ENCODE measurements at places on chromosomes 12 and 14.

GRCh38 chr12:5395443-5396271 lies 36.3 kb upstream of the NTF3 start:
- no peak overlapping the region for H3K4me3 ChIP-seq
- no peak overlapping the region for H3K27ac ChIP-seq
- no peak for DNase-seq
- no peaks in the 10 kb centered on the region for H3K36me3 ChIP-seq
- H3K27me3 ChIP-seq: no peaks in the 10 kb centered on the region
- H3K4me1 ChIP-seq: no peaks in the 10 kb centered on the region

DNA sequence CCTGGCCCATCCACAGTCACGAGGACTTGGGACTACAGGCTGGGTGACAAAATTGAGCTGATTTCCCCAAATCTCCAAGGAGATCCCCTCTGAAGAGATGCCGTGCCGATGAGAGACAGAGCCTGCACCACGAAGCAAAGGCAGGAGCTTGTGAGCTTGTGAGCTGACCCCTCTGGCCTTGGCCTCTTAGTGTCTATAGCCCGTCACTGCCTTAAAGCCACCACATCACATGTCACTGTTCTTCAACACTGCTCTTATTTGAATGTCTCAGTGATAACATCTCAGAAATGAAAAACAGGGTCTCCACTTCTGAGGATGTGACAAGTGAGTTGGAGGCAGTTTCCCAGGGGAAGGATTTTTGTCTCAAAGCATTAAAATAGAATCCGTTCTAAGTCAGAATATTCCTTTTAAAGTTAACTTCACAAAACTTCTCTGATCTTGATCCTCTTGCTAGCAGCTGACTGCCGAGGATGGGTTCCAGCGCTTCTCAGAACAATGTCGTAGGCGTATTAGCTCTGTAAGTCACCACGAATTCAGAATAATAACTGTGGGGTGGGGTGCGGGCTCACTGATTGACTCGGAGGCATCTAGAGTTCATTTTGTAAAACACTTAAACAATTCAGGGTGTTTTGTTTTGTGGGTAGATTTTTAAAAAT lies 37.5 kb downstream of the CHST11 start:
- H3K27me3 ChIP-seq: no peaks in the 10 kb centered on the region
- H3K27ac ChIP-seq: peak overlapping the region; percentile 69
- H3K4me3 ChIP-seq: no peak overlapping the region
- peaks cover 59% of the 10 kb centered on the region for H3K4me1 ChIP-seq

DNA sequence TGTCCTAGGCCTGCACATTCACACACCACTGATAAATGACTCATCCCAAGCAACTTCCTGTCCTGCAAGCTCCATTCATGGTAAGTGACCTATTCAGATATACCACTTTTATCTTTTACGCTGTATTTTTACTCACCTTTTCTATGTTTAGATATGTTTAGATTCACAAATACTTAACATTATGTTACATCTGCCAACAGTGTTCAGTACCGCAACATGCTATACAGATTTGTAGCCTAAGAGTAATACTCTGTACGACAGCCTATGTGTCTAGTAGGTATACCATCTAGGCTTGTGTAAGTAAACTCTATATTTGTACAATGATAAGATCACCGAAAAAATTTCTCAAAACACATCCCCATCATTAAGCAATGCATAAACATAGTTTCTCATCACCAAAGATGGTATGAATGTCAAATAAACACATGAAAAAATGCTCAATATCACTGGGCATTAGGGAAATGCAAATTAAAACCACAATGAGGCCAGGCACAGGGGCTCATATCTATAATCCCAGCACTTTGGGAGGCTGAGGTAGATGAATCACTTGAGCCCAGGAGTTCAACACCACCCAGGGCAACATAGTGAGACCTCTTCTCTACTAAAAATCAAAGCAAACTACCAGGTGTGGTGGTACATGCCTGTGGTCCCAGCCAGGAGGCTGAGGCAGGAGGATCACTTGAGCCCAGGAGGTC lies 20.7 kb downstream of the ATXN2 start:
- no peaks in the 10 kb centered on the region for H3K27me3 ChIP-seq
- H3K4me1 ChIP-seq: peaks cover 22% of the 10 kb centered on the region
- no peak overlapping the region for H3K4me3 ChIP-seq
- peaks cover 33% of the 10 kb centered on the region for H3K36me3 ChIP-seq
- DNase-seq: peak; percentile 74
- H3K27ac ChIP-seq: peak overlapping the region; percentile 69

GRCh38 chr12:13799574-13799973 lies 181.8 kb downstream of the GRIN2B start:
- H3K27ac ChIP-seq: no peak overlapping the region
- DNase-seq: no peak
- H3K4me1 ChIP-seq: no peaks in the 10 kb centered on the region
- H3K36me3 ChIP-seq: no peaks in the 10 kb centered on the region
- no peaks in the 10 kb centered on the region for H3K27me3 ChIP-seq

- no peaks in the 10 kb centered on the region for H3K36me3 ChIP-seq
- no peaks in the 10 kb centered on the region for H3K27me3 ChIP-seq
- H3K27ac ChIP-seq: no peak overlapping the region
- peak; percentile 53 for DNase-seq
- H3K4me1 ChIP-seq: no peaks in the 10 kb centered on the region
Measured at GRCh38 chr14:95432144-95433093, 84.0 kb downstream of the SYNE3 start.

- peak overlapping the region; percentile 99 for H3K4me3 ChIP-seq
- H3K27ac ChIP-seq: peak overlapping the region; percentile 95
- DNase-seq: no peak
- H3K27me3 ChIP-seq: no peaks in the 10 kb centered on the region
- peaks cover 36% of the 10 kb centered on the region for H3K36me3 ChIP-seq
- peaks cover 13% of the 10 kb centered on the region for H3K4me1 ChIP-seq
Measured at GRCh38 chr12:12718381-12718759, 1.2 kb downstream of the CDKN1B start.

GRCh38 chr14:56855891-56856461 lies 45.7 kb upstream of the OTX2 start:
- DNase-seq: no peak
- H3K27ac ChIP-seq: no peak overlapping the region
- H3K4me3 ChIP-seq: no peak overlapping the region
- peaks cover 5% of the 10 kb centered on the region for H3K27me3 ChIP-seq
- H3K4me1 ChIP-seq: no peaks in the 10 kb centered on the region

- H3K36me3 ChIP-seq: no peaks in the 10 kb centered on the region
- no peaks in the 10 kb centered on the region for H3K4me1 ChIP-seq
- H3K4me3 ChIP-seq: no peak overlapping the region
Measured at GRCh38 chr12:60872850-60873713, 1277.3 kb downstream of the SLC16A7 start.

DNA sequence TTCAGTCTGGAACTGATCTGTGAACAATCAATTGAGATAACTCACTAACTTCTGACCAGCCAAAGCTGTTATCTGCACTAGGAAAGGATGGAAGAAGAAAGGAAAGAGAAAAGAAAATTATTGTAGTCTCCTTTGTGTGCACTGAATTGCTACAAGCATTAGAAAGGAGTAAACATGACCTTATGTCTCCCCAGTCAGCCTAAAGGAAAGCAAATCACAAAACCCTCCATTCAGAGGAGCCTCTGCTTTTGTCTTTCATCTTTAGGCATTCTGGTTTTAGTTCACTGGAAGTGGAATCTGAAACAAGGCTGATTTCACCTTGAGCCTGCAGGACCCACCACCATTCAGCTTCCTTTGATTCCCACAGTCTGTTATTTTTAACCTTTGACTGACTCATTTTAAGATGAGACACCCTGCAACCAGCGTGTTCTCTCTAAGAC lies 26.0 kb downstream of the TBX3 start:
- no peak overlapping the region for H3K4me3 ChIP-seq
- no peaks in the 10 kb centered on the region for H3K4me1 ChIP-seq
- DNase-seq: no peak
- peaks cover 9% of the 10 kb centered on the region for H3K27me3 ChIP-seq

- DNase-seq: no peak
Measured at GRCh38 chr12:105233041-105233905, 2.7 kb downstream of the APPL2 start.

- no peaks in the 10 kb centered on the region for H3K27me3 ChIP-seq
- H3K4me1 ChIP-seq: no peaks in the 10 kb centered on the region
- H3K36me3 ChIP-seq: peaks cover 37% of the 10 kb centered on the region
- no peak for DNase-seq
- H3K27ac ChIP-seq: no peak overlapping the region
Measured at GRCh38 chr12:22687361-22688076, 62.5 kb downstream of the ETNK1 start.

DNA sequence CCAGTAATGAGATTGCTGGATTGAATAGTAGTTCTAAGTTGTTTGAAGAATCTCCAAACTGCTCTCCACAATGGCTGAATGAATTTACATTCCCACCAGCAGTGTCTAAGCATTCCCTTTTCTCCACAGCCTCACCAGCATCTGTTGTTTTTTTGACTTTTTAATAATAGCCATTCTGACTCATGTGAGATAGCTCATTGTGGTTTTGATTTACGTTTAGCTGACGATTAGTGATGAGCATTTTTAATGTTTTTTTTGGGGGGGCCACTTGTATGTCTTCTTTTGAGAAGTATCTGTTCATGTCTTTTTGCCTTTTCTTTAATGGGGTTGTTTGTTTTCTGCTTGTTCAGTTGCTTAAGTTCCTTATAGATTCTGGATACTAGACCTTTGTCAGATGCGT lies 8.1 kb upstream of the SLC15A5 start:
- no peak overlapping the region for H3K4me3 ChIP-seq
- no peak for DNase-seq
- H3K36me3 ChIP-seq: no peaks in the 10 kb centered on the region
- no peaks in the 10 kb centered on the region for H3K4me1 ChIP-seq

DNA sequence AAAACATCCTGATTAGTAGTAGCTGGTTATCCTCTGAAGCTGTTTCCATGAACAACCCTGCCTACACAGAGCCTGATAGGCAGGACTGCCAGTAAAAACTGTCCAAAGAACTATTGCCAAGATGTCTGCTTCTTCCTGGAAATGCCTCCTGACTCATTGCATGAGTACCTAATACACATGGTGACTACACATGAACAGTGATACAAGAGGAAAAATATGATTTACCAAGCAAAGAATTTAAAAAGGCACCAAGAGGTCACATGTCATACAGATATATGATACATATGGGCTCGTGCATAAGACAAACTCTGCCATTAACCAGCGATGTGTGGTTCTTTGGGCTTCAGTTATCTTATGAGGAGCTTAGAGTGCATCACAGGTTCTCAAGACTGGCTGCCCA lies 552.3 kb downstream of the SLC16A7 start:
- no peaks in the 10 kb centered on the region for H3K27me3 ChIP-seq
- H3K4me1 ChIP-seq: peaks cover 16% of the 10 kb centered on the region
- DNase-seq: no peak
- no peak overlapping the region for H3K4me3 ChIP-seq

GRCh38 chr14:76773956-76774820 lies 12.9 kb downstream of the VASH1 start:
- no peaks in the 10 kb centered on the region for H3K36me3 ChIP-seq
- no peak overlapping the region for H3K27ac ChIP-seq
- peaks cover 26% of the 10 kb centered on the region for H3K4me1 ChIP-seq
- no peak for DNase-seq
- no peak overlapping the region for H3K4me3 ChIP-seq

- no peak overlapping the region for H3K27ac ChIP-seq
- no peak overlapping the region for H3K4me3 ChIP-seq
- DNase-seq: no peak
Measured at GRCh38 chr14:33999771-34000291, 49.0 kb upstream of the EGLN3 start.

DNA sequence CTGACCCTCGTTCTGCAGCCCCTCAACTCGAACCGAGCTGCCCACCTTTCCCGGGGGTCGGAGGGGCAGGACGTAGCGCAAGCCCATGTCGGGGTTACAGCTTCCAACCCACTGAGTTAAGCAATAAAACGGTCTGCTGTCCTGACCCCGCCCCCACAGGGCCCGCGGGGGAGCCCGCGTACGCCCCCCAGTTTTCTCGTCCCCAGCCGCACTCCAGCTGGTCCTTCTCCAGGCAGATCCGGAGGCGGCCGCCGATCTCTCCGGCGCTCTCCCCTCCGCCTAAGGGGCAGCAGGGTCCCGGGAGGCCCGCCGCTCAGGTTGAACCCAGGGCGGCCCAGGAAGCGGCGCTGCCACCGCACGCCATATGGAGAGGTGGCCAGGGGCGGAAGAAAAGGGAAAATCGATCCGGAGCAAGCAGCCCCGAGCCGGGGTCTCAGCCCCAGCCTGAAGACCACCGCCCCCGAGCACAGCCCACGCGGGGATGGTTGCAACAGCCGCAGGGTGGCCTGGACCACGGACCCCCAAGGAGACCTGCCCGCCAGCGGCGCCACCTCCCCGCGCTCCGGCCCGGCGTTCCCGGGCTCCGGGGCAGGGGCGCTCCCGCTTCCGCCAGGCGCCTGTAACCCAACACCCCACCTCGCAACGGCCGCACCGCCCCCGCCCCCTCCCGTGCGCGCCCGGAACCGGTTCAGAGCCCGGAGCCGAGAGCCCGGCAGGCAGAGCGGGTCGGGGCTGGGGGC lies 760 bp downstream of the ACTN1 start:
- no peaks in the 10 kb centered on the region for H3K27me3 ChIP-seq
- peak overlapping the region; percentile 81 for H3K27ac ChIP-seq
- DNase-seq: peak; percentile 76
- H3K36me3 ChIP-seq: peaks cover 27% of the 10 kb centered on the region
- H3K4me1 ChIP-seq: peaks cover 18% of the 10 kb centered on the region

DNA sequence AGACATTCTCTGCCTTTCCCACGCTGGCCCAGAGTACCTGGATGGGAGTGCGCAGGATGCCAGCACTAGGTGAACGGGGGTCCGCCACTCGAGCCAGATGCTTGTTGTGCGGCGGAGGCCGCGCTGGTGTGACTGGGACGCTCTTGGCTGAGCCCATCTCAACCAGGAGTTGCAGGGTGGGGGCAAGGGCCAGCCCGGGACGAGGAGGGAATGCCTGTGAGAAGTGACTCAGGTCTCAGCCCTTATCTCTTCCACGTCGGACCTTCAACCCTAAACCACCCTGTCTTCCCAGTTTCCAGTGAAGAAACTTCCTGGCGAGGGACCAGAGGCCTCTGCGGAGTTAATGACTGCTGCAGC lies 312 bp downstream of the CDCA3 start:
- H3K36me3 ChIP-seq: peaks cover 67% of the 10 kb centered on the region
- peak overlapping the region; percentile 87 for H3K27ac ChIP-seq
- peaks cover 12% of the 10 kb centered on the region for H3K4me1 ChIP-seq
- no peaks in the 10 kb centered on the region for H3K27me3 ChIP-seq
- H3K4me3 ChIP-seq: peak overlapping the region; percentile 79

All from K562 (cell line).